ENCODE measurements at places on chromosomes 1 and 21. TPM values are rescaled to one million over a fixed set of nuclear protein-coding genes. Genes with fewer than 3 reads are reported as not detected.

The MAD2L2 gene
- total RNA-seq, result 96.7 TPM

The RHEX gene
- total RNA-seq, result 1.1 TPM

The C1QTNF12 gene
- total RNA-seq, result not detected

The CD1E gene
- not detected for total RNA-seq

The HSD3B2 gene
- total RNA-seq, result not detected

The KHDC4 gene
- total RNA-seq, result 9.8 TPM

The ADAMTS1 gene
- total RNA-seq, result 62.5 TPM

The TRAPPC10 gene
- 10.4 TPM for total RNA-seq

The GBP7 gene
- not detected for total RNA-seq

The NPPA gene
- not detected for total RNA-seq

The MRPS21 gene
- 59.3 TPM for total RNA-seq

The HCN3 gene
- total RNA-seq, result 0.06 TPM

The FAM72D gene
- 3.5 TPM for total RNA-seq

The GPR52 gene
- not detected for total RNA-seq

The BTBD8 gene
- total RNA-seq, result 3.6 TPM

Measured in Caki2 (cell line).